ENCODE measurements at places on chromosomes 7 and 10.
A peak's percentile ranks its signal among the peaks of the same experiment; 100 is the strongest.

DNA sequence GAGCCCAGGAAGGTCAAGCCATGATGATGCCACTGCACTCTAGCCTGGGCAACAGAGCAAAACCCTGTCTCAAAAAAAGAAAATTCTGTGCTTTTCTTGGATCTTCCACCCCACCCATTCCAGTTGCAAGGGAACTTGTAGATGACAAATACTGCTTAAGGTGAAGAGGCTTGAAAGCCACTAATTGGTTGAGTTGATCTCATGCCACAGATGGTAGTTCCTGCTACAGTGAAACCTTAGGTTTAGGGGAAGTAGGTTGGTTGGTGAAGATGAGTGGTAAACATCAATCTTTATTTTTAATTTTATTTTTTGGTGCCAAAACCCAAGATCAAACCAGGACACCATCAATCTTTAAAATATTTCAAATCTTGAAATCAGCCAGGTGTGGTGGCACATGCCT is 2.9 kb upstream of the GDI2 start:
- DNase-seq = no peak

- DNase-seq = no peak
These were observed 466.5 kb downstream of the PHTF2 start for GRCh38 chr7:78265071-78265470.

DNA sequence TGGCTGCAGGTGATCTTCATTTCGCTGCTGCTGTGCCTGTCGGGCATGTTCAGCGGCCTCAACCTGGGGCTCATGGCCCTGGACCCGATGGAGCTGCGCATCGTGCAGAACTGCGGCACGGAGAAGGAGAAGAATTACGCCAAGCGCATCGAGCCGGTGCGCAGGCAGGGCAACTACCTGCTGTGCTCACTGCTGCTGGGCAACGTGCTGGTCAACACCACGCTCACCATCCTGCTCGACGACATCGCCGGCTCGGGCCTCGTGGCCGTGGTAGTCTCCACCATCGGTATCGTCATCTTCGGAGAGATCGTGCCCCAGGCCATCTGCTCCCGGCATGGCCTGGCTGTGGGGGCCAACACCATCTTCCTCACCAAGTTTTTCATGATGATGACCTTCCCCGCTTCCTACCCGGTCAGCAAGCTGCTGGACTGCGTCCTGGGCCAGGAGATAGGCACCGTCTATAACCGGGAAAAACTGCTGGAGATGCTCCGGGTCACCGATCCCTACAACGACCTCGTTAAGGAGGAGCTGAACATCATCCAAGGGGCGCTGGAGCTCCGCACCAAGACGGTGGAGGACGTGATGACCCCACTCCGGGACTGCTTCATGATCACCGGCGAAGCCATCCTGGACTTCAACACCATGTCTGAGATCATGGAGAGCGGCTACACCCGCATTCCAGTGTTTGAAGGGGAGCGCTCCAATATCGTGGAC is 1.3 kb downstream of the CNNM2 start:
- no peak for DNase-seq

GRCh38 chr10:96850825-96851224 is 18.7 kb downstream of the LCOR start:
- peak; percentile 87 for DNase-seq

DNA sequence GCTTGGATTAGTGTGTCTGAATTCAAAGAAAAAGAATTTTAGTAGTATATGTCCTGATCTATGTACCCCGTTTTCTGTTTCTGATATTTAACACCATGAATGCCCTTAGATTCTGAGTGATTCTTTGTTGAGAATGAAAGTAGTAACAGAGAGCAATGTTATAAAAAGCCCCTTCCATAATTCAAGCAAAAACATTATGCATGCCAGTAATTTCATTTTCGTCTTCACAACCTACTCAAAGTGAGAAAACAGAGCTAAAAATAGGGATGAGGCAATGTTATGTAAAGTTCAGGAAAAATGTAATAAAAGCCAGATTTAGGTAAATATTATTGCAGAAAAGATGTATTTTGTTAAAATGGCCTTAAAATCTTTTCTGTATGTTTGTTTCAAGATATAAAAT is 28.1 kb downstream of the PTPRZ1 start:
- no peak for DNase-seq

DNA sequence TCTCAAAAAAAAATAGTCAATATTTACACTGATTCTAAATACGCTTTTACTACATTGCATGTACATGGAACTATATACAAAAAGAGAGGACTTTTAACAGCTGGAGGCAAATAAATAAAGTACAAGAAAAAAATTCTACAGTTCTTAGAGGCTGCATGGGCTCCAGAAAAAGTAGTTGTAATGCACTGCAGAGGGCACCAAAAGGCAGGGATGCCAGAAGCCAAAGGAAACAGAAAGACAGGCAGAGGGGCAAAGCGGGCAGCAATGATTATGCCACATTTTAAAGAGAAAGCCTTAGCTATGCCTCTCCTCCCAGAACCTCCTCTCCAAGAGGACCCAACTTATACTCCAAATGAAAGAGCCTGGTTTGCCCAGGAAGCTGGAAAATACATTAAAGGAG is 11.6 kb upstream of the ADCK2 start:
- no peak for DNase-seq

- no peak for DNase-seq
These were observed 7.6 kb downstream of the CALD1 start for GRCh38 chr7:134787064-134787463.

- DNase-seq = no peak
These were observed 3.5 kb upstream of the FAM20C start for GRCh38 chr7:188727-189500.

DNA sequence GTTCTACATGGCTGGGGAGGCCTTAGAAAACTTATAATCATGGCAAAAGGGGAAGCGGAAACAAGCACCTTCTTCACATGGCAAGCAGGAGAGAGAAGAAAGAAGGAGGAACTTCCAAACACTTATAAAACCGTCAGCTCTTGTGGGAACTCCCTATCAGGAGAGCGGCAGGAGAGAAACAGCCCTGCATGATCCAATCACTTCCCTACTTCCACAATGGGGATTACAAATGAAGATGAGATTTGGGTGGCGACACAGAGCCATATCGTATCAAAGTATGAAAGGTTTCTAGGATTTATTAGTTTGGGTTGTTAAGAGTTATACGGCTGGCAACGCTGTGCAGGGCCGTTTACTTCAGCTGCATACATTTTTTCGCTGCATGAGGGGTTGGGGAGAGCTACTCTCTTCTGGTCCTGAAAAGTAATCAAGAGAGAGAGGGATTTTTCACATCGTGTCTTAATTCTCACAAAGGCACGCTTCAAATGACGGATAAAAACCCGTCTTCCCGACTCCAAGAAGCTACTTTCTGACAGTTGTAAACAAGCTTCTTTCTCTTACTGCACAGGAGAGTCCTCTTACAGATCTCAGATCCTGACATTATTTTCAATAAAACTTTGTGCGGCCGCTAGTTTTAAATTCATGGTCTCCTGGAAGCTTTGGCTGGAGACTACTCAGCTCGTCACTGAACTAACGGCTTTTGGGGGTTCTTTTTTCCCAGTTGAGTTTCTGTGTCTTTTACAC is 751 bp upstream of the GTPBP10 start:
- DNase-seq = peak; percentile 7

DNA sequence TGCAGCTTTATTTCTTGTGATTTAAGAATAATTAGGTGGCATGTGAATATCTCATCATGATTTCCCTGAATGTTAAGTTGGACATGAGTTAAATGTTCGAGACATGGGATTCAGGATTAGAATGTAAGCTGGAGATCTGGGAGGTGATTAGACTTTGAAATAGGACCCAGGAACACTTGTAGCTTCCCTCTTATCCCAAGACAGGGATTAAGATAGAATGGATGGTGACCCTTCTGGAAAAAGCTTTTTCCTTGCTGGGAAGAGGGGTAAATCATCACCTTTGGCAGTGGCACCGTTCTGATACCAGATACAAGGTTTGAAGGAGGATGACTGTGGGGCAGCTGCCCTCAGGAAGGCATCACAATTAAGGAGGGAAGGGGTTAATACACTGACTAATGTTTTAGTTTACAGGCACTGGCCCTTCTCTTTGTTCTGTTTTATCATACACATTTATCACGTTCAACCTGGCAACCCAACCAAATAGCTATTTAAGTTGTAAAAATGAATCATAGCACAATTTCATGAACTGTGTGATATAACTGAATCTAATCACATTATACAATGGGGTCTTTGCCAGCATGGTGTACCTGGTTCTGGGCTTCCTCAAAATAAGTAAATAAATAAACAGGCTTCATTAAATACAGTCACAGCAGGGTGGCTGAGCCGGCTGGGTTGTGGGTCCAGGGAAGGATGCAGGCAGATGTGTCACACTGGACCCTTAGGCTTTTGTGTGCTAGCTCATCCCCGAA is 212.7 kb downstream of the LRMDA start:
- DNase-seq = no peak

- no peak for DNase-seq
These were observed 581.0 kb downstream of the REEP3 start for GRCh38 chr10:64102264-64102633.

DNA sequence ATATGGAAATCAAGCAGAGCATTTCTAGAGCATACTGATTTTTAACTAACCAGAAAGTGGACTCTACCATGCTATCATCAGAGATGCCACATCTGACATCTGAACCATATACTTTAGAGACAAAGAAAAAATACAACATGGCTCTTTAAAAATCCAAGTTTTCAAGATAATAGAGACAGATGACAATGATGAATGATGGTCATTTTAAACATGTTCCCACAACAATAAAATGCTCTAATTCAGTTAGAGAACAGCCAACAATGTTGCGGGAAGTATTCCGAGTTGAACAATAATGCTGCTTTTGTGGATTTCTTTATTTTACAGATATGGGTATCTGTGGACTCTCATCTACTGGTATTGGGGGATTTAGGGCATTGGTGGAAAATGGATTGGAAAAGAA is 52.8 kb downstream of the PRTFDC1 start:
- no peak for DNase-seq

- DNase-seq = no peak
These were observed 143.5 kb downstream of the KIAA1217 start for GRCh38 chr10:24352399-24352798.

DNA sequence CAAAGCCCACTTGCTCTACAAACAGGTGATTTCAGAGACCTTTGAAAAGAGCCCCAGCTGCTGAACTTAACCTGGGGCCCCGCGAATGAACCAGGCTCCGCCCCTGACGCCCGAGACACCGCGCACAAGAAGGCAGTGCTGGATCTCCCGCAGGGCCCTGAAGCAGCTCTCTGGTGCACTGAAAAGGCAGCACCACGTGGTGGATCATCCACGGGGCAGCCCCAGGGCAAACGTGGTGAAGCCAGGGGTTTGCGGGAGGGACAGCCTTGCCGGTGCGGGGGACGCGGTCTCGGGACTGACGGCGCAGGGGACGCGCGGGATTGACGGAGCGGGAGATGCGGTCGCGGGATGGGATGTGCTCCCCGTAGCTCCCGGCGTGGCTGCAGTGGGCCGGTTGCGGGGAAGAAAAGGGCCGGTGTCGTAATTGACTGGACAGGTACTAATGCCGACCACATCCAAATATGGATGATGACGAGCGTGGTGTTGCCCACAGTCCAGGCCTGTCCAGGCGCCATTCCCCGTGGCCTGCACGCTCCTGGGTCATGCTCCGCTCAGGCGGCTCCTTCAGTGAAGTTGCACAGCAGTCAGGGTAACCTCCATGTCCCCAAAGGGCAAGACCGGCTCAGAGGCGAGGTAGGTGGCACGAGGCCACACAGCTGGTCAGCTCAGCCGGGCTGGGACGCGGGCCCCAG is 421.1 kb downstream of the DNAJB6 start:
- no peak for DNase-seq

DNA sequence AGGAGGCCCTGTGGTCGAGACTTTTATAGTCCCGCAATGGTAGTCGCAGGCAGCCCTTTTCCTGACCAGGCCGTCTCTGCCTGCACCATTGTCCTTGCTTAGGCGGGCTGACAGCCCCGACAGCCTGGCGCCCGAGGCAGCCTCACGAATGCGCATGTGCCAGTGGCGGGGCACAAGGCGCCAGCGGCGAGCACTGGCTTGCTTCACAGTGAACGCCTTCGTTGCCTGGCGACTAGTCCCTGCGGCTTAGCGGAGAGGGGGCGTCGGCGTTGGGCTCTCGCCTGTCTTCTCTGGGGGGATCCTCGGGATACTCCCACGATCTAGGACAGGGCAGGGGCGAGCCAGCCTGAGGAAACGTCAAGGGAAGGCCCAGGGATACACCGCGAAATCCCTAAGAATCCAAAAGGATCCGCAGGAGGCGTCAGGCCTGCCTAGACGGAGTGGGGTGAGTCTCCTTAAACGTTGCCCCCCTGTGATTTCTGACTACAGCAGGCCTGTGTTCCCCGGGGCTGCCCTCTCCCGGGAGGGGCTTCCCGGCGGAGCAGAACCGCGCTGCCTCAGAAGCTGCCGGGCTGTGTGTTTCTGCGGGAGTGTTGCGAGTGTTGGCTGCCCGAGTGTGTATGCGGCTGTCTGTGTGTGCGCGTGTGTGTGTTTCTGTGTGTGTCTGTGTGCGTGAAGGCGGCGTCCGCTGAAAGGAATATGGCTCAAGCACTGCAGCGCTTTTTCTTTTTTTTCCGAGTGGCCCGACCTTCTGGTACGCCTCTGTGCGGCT is 20.5 kb upstream of the ZNF273 start:
- DNase-seq = no peak

- DNase-seq = no peak
These were observed 51.9 kb upstream of the CHST15 start for GRCh38 chr10:124145109-124145870.

DNA sequence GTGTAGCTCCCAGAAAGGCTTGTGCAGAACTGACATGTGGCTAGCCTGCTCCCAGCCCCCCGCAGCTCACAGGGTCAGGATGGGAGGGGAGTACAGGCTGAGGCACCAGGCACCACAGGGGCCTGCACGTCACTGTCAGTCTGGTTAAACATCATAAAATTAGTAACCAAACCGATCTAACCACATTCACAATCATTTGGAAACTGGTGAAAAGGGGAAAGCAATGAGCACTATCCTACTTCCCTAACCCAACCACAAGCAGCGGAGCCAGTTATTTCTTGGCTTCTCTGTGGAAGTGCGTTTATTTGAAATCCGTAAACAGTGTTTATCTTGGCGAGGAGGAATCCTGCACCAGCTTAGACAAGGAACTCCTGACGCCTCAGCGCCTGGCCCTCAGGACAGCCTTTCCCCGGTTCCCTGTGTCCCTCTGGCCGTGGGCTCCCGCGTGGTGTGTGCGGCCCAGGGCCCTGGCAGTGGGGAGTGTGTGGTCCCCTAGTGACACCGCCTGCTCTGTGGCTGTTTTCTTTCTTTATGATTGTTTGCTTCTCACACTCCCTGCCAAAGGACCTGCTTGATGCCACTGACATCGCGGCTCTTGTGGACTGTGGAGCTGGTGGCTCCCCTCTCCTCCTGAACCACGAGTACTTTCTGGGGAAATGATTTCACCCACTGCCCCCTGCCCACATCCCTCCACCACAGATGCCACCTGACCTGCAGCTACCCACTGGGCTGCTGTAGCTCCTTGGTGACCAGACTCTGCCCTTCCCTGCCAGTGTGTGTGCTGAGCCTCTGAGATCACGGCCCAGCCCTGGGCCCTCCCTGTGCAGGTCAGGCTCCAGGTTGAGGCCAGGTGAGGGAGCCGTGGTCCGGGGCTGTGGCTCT is 38.0 kb downstream of the INPP5A start:
- peak; percentile 87 for DNase-seq

GRCh38 chr10:20686015-20686635 is 211.0 kb downstream of the NEBL start:
- DNase-seq = no peak

- no peak for DNase-seq
These were observed 70.9 kb downstream of the SYPL1 start for GRCh38 chr7:106041140-106041717.

GRCh38 chr10:117471344-117471874 is 71.1 kb upstream of the EMX2 start:
- no peak for DNase-seq
